ENCODE measurements at places on chromosomes 13 and 19.

DNA sequence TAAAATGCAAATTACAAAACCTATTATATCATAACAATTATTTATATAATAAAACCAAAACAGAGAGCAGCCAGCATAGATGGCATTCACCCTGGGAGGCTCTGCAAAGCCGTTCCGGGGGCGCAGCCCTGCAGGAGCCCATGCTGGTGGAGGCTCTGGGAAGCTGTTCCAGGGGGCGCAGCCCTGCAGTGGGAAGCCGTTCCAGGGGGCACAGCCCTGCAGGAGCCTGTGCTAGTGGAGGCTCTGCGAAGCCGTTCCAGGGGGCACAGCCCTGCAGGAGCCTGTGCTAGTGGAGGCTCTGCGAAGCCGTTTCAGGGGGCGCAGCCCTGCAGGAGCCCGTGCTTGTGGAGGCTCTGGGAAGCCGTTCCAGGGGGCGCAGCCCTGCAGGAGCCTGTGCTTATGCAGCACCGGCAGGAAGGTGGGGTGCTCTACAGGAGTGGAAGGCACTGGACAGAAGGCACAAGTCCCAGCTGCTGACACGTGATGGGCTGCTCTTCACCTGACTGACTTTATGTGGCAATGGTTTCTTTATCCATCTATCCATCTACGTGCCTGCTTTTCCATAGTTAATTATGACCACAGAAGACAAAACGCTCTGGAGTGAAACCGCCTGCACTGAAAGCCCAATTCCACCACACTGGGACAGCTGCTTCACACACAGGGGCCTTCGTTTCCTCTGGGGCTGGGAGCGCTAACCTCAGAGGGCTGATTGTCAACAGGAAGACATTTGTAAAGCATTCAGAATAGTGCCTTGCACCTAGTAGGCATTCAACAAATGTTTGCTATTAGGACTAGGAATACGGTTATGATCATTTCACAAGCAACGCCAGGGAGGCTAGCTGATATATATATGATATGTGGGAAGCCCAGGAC lies 23.7 kb downstream of the PCID2 start:
- no peak for DNase-seq

DNA sequence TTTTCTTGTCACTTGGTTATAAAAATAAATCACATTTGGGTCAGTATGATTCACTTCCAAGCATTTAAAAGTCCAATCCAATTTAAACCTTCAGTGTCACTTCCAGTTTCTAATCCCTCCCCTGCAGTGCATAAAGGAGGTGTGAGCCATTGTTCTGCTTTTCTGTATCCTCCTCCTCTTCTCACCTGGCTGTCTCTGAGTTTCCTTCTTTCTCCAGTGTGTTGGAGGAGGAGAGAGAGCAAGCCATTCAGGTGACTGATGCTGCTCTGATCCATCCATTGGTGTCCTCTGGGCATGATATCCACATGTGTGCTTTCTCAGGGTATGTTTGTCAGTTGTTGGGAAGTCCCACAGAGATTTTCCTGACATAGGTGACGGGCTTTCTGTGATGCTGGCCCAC lies 1.2 kb downstream of the NUDT15 start:
- no peak for DNase-seq

GRCh38 chr13:86020351-86021002 lies 221.3 kb upstream of the SLITRK6 start:
- DNase-seq: peak; percentile 68

DNA sequence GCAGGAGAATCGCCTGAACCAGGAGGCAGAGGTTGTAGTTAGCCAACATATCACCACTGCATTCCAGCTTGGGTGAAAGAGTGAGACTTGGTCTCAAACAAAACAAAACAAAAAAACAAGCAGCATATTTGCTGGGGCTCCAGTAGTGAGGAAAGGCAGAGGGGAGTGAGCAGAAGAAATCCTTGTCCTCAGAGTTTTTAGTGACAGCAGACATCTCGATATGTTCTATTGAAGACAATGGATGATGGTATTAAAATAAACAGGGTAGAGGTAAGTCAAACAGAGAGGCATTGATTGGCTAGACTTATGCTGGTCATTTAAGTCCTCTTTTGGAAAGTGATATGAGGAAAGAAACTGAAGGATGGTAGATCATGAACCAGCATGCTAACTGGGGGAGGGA lies 19.0 kb downstream of the NLRP7 start:
- DNase-seq: no peak

- DNase-seq: no peak
Observed at GRCh38 chr19:17687141-17687856, 855 bp downstream of the UNC13A start.

- DNase-seq: no peak
Observed at GRCh38 chr19:33403973-33404304, 30.4 kb downstream of the CEBPG start.

DNA sequence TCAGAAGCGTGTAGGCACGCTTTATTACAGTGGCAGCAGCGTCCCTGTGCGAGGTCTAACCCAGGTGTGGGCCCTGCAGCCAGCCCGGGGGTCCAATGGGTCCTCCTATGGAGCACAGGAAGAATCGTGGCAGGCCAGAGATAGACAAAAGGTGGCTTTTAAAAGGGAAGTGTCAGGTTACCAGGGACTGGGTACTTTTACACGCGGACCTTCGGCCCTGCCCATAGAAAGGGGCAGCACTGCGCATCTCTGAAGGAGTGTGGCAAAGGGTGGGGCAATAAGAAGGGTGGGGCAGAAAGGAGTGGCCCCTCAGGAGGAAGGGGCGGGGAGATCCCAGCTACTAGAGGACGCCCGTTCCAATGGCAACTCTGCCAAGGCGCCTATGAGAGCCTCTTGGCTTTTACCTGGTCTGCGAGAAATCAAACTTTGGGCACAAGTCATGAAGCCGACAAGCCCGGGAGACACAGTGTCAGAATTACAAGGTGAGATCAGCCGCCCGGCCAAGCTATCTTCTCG lies 1419.8 kb downstream of the UQCRFS1 start:
- DNase-seq: peak; percentile 79

DNA sequence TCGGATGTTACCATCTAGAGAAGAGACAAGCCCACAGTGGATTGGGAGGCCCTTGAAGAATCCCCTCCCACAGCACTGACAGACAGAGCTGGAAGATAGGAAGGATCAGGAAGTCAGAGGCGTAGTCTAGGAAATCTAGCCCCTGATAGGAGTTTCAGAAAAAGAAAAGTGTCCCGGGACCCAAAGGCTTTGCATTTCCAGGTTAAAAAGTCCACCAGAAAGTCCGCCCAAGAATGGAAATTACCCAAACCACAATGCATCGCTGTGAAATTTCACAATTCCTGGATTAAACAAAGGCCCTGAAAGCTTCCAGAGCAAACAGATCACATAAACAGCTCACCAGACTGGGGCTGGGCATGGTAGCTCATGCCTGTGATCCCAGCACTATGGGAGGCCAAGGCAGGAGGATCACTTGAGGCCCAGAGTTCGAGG lies 146.9 kb downstream of the KDM4B start:
- peak; percentile 95 for DNase-seq

- DNase-seq: no peak
Observed at GRCh38 chr13:89796196-89796595, 1551.3 kb upstream of the MIR17HG start.

- no peak for DNase-seq
Observed at GRCh38 chr19:46637224-46637623, 1.2 kb upstream of the GNG8 start.

DNA sequence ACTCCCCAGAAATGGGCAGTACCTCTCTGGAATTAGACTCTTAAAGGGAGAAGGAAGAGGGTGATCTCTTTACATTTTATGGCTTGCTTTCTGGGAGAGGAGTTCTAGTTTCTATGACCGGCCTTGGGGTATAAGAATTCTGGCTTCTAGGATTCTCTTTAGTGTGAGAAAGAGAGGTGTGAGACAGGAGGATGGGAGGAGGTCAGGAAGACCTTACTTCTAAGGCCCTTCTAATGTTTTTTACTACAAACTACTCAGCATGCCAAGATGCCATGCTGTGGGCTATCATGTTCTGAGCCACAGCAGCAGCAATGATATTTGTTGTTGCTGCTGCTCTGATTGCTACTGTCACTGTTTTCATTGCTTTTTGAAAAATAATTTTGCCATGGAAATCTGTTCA lies 538.3 kb downstream of the SLITRK6 start:
- DNase-seq: no peak

- DNase-seq: no peak
Observed at GRCh38 chr13:25762281-25762680, 289.5 kb downstream of the SHISA2 start.

DNA sequence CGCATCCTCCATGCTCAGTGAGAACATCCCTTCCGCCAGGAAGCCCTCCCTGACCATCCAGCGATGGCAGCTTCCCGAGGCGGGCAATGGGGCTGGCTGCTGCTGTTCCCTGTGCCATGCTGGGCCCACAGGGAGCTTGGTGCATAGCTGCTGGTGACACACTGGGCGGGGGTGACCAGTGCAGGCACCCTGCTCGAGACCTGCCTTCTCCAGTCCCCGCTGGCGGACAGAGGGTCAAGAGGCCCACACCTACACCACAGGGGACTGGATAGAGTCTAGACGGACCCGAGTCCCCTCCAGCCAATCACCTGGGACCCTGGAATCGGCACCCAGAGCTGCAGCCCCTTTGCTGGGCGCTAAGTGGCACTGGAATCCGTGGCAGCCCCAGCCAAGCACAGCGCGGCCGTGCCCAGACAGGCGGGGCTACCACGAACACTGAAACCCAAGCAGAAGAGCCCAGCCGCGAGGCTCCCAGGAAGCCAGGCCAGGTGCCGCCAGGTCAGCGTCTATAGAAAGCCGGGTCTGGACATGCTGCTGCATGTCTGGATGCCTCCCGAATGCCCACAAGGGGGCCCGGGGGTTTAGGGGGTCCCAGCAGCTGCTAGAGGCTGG lies 9.0 kb upstream of the TBXA2R start:
- DNase-seq: no peak

DNA sequence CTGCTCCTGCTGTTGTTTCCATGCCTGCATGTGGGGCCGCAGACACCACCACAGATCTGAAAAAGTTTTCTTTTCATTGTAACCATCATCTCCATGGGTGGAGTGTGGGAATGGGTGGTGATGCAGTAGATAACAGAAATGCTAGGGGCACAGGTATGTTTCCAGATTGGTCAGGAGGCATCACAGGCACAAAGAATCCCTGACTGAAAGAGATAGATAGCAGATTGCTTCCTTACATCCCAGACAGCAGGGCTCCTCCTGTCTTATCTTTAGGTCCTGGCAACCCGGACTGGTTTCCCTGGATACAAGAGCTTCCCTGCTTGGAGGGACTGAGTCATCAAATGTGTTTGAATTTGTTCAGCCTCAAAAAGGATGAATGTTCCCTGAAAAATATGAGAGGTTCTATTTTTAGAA lies 1937.6 kb downstream of the PCDH9 start:
- DNase-seq: peak; percentile 79

DNA sequence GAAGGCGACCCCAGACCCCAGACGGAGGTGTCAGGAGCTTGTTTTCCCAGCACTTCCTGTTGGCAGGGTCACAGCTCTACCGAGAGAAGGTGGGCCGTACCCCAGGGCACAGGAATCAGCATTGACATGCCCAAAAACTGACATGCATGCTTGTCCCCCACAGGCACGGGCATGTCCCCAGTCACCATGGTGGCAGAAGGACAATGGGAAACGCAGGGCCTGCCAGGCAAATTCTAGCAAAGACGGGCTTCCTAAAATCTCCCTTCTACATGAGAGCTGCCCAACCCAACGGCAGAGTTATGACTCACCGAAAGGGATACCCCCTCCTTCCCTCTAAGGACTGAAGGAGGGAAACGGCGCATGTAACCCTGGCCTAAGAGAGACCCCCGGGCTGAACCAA lies 18.5 kb downstream of the TSHZ3 start:
- DNase-seq: no peak

DNA sequence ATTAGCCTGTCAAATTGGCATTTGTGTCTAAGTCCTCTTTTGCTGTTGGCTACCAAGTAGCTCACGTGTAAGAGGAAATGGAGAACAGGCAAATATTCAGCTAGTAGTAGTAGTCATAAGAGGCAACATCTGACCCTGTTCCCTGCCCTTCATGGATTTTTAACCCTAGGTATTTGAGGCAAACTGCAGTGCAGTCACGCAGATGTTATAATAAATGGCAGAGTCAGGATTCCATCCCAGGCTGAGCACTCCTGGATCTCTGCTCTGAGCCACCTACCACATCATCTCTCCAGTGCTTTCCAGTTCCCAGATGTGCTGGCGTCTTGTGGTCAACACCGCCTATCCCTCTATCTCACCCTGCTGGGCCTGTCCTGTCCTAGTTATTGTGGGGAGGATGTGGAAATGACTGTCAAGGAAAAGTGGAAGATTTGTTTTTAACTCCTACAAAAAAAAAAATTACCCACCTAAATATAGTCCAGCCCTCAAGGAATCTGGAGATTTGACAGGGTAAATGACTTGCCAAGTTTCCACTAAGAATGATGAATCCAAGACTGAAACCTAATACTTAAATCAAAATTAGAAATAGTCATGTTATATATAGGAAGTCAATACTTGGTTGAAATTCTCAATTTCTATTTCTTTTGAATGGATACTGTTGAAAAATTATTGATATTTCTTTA lies 322.9 kb downstream of the GPC6 start:
- DNase-seq: no peak

DNA sequence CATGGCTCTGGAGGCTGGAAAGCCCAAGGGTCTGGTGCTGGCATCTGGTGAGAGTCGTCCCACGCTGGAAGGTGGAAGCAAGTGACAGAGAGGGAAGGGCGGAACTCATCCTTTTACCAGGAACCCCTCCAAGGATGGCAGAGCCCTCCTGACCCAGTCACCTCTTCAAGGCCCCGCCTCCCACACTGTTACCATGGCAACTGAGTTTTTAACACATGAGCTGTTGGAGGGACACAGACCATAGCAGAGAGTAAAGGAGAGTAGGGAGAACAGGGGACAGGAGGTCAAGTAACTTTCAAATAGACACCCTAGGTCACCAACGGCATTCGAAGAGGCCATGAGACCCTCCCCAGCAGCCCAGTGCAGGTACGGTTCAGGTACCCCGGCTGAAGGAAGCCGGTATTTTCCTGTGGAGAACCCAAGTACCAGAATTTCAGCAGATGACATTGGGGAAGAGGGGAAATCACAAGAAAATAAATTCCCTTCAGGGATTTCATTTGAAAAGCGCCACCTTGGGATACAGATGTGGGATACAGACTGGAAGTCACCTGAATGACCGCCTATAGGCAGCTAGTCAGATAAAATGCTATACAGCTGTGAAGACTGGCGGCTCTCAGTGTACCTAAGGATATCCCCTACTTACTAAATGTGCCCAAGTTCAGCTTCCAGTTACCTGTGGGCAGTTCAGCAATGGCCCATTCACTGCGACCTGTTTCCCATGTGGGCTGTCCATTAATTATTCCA lies 8.0 kb downstream of the IL17D start:
- DNase-seq: peak; percentile 11

- no peak for DNase-seq
Observed at GRCh38 chr13:42331009-42331408, 59.1 kb downstream of the AKAP11 start.

Measured in cardiac muscle cell (in vitro differentiated cells and primary cell).